Activated T-cell treated with anti-CD3 and anti-CD28 coated beads for 48 hours (primary cell): ENCODE measurements at places on chromosomes 13 and 19.

DNA sequence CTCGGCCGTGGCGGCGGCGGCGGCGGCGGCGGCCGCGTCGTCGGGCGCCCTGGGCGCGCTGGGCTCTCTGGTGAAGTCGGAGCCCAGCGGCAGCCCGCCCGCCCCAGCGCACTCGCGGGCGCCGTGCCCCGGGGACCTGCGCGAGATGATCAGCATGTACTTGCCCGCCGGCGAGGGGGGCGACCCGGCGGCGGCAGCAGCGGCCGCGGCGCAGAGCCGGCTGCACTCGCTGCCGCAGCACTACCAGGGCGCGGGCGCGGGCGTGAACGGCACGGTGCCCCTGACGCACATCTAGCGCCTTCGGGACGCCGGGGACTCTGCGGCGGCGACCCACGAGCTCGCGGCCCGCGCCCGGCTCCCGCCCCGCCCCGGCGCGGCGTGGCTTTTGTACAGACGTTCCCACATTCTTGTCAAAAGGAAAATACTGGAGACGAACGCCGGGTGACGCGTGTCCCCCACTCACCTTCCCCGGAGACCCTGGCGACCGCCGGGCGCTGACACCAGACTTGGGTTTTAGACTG lies 1.7 kb downstream of the SOX1 start:
- no peak for DNase-seq

DNA sequence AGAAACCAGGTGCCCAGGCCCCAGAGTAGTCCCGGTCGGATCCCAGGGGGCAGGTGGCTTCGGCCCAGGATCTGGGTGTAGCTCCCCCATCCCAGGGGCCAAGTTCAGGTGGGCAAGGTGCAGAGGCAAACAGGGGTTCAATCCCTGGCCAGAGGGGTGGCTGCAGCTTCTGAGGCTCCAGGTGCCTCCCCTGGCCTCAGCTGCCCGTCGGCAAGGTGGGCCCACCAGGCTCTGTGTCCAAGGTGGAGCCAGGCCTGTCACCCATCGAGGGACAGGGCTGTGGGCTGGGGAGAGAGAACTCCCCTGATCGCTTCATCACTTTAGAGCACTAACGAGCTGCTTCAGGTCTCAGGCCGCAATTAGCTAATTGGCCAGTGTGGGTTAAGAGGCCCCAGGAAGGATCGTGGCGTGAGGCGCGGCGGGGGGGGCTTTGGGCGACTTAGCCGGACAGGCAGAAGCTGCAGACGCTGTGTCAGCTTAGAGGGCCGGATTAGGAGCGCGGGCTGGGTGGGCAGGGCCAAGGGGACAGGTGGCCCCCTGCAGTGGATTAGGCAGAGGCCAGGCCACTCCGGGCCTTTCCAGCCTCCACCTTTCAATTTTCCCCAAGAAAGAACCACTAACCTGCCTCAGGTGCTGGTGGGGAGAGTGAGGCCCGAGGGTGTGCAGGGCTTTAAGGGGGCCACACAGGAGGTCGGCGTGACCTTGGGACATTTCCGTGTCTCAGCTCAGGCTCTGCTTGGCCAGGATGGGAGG lies 2.8 kb upstream of the RAX2 start:
- no peak for DNase-seq

GRCh38 chr13:96202315-96202714 lies 112.4 kb downstream of the HS6ST3 start:
- no peak for DNase-seq

DNA sequence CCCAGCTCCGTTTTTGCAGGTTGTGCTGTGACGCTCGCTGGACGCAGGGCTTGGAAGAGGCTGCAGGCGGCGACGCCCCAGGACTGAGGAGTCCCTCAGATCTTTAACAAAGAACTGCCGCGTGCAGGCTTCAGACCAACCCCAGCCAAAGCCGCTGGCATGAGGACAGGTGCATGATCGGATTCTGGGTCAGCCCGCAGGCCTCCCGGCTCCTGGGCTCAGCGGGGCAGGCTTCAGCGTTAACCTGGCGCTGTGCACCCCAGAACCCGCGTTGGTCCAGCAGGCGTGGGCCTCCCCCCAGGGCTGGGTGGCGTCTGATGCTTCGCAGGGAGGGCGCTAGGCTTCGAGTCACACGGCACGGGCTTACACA lies 920 bp upstream of the TIMM13 start:
- DNase-seq: no peak
